Muscle of back (tissue), 13 donors: ENCODE measurements at places on chromosomes 2 and 18. TPM values are rescaled to one million over a fixed set of nuclear protein-coding genes. Genes with fewer than 3 reads are reported as not detected.

DNA sequence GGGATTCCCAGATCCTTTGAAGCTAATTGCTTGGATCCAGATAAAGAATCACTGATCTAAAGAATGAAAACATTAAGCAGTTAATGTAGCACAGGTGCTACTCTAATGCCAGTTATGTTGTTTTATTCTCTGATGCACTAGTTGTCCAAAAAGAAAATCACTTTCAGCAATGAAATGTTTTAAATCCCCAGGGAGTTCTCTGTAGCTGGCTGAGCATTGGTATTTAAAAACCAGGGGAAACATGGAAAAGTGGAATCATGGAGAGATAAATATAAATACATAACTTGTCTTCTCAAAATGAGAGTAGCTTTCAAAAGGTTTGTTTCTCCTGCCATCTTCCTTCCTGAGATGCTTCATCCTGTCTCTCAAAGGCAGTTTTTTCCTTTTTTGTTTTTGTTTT, 37.7 kb downstream of the CD302 start:
- no peak for DNase-seq

SMYD1 gene
- polyA plus RNA-seq: 366 TPM

DNA sequence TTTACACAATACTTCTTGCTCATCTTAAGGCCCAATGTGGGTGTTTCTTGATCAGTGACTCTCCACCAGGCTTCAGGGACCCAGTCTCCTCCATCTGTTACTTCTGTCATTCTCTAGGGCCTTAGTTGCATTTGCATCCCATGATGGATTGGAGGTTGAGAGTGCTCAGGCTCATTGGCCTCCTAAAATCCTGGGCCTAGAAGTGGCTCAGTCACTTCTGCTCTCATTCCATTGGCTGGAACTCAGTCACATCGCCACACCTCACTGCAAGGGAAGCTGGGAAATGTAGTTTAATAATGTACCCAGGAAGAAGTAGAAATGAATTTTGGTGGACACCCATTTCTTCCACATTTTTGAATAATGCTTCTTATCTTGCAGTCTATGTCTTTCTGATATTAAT, 223.5 kb downstream of the HRH4 start:
- DNase-seq: no peak

SGPP2 gene
- polyA plus RNA-seq: 1.4 TPM

FZD7 gene
- polyA plus RNA-seq: 27.1 TPM

DNA sequence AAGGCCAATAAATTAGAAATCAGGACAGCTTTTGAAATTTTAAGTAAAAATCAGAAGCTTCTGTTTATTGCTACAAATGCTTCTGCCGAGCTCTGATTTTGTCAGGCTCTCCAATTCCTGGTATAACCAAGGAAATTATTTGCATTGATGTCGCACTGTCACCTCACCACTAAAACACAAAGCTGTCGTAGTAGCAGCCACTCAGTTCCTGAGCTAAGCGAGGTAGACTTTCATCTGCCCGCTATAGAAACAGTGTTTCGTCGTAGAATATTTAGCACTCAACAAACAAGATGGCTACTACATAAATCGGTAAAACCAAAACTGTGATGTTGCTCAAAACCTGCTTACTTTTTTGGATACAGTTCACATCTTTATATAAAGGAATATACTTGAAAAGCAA, 141.3 kb upstream of the FOSL2 start:
- no peak for DNase-seq

- no peak for DNase-seq
Observed at GRCh38 chr18:69031571-69031970, 233.7 kb downstream of the CCDC102B start.

TEX44 gene
- not detected for polyA plus RNA-seq

- no peak for DNase-seq
Observed at GRCh38 chr2:191679818-191680600, 2.1 kb downstream of the NABP1 start.

DNA sequence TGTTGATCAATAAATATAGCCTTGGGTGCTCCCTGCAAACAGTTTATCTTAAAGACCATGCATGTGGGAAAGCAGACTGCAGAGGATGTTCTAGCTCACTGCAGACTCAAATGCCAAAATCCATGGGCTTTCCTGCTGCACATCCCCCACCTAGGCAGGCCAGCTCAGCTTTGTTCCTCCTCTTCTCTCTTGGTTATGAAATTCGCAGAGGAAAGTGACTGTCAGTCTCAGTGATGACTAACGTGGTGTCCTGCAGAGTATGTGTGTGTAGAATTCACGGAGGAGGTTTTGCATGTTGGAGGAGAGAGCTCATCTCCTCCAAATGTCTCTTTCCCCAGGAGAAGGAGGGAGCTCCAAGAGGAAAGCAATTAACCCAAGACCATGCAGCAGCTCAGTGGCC, 21.4 kb upstream of the KCNS3 start:
- no peak for DNase-seq

GRCh38 chr2:119490106-119490505, 34.2 kb downstream of the SCTR start:
- DNase-seq: no peak

RAMP1 gene
- 30.0 TPM for polyA plus RNA-seq

DNA sequence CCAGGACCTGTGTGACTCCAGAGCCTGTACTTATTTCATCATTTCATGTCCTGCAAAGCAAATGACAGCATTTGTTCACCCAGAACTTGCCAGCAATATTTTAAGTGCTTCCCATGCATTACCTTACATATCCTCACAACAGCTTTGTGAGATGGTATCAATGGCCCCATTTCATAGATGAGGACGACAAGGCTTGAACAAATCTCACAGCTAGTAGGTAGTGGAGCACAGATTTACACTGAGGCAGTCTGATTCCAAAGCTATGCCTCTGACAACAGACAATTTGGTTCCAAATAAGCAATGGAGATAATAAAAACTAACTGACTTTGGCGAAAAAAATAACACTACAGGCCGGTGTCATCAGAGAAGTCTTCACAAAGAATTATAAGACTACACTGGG, 33.5 kb downstream of the LRP2 start:
- no peak for DNase-seq

DNA sequence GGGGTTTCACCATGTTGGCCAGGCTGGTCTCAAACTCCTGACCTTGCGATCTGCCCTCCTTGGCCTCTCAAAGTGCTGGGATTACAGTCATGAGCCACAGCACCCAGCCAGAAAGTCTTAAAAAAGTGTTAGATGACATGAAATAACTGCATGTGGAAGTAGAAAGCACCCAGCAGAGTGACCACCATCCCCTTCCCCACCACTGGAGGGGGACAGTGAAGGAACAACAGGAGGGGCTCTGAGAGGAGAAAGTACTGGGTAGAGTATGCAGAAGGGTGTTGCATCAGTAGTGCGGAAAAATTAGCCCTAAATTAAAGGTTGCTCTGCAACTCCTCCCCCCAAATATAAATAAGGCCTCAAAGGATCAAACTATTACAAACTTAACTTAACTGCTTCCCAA, 230.5 kb downstream of the ZNF521 start:
- DNase-seq: no peak

GRCh38 chr2:128145651-128146050, 54.7 kb downstream of the UGGT1 start:
- no peak for DNase-seq

COLEC11 gene
- polyA plus RNA-seq: 0.71 TPM

GRCh38 chr2:167293943-167294775, 405.9 kb downstream of the XIRP2 start:
- DNase-seq: peak; percentile 24

CROCC2 gene
- 1.2 TPM for polyA plus RNA-seq

ETAA1 gene
- polyA plus RNA-seq: 14.9 TPM

DNA sequence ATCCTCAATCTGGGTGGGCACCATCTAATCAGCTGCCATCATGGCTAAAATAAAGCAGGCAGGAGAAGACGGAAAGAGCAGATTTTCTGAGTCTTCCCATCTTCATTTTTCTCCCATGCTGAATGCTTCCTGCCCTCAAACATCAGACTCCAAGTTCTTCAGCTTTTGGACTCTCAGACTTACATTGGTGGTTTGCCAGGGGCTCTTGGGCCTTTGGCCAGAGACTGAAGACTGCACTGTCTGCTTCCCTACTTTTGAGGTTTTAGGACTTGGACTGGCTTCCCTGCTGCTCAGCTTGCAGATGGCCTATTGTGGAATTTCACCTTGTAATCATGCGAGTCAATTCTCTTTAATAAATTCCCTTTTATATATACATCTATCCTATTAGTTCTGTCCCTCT, 36.6 kb downstream of the DIPK1C start:
- DNase-seq: peak; percentile 72

- DNase-seq: peak; percentile 83
Observed at GRCh38 chr2:200765139-200765951, 46.4 kb upstream of the BZW1 start.

- DNase-seq: peak; percentile 38
Observed at GRCh38 chr2:104861351-104862057, 7.6 kb downstream of the POU3F3 start.

DNA sequence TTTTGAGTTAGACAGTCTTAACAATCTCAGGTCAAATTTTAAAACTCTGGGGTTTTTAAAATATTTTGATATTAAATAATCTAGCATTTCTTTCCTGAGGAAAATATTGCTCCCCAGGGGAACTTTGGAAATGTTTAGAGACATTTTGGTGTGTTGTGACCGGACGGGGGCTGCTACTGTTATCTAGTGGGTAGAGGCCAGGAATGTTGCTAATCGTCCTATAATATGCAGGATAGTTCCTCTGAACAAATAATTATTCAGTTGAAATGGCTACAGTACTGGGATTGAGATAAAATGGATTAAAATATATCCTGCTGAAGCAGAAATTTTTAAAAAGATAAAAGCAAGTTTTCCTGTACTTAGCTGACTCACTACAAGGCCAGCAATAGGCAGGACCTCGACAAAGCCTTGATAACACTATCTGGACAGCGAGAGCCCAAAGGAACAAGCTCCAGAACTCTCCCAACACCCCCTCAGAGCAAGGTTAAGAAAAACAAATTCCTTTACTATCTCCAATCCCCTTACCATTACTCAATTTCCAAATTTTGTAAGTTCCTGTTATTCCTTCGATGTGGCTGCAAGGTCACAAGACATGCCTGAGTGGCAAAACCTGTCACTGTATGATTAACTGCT, 1407.4 kb downstream of the SUCLG1 start:
- no peak for DNase-seq

DNA sequence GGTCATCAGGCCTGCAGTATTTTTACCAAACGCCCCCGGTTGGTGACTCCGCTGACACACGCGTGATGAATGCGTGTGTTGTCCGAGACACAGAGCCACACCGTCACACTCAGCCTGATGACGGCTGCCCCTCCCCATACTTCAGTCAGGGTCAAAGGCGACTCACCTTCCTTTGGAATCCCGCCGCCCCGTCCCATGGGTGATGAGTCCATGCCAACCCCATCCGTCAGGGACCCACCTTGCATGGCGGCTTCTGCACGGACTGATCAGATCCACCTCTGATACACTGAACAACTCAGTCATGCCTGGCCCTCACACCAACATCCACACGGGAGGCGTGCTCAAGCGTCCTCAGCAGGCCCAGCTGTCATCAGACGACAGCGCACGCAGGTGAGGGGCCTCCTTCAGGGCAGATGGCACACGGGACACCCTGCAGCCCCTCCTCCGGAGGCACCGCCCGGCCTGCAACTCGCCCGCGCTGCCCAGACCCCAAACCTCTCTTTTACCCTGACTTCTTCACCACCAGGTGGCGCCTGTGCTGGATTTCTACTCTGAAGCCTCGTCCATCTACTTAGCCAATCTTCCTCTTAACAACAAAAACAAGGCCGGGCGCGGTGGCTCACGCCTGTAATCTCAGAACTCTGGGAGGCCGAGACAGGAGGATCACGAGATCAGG, 89.2 kb downstream of the ZNF516 start:
- peak; percentile 43 for DNase-seq

- no peak for DNase-seq
Observed at GRCh38 chr2:100008956-100009355, 133.4 kb downstream of the AFF3 start.

CFC1 gene
- not detected for polyA plus RNA-seq

MGAT4A gene
- 4.8 TPM for polyA plus RNA-seq

GRCh38 chr18:10100941-10101701, 187.3 kb downstream of the VAPA start:
- DNase-seq: peak; percentile 40

DNA sequence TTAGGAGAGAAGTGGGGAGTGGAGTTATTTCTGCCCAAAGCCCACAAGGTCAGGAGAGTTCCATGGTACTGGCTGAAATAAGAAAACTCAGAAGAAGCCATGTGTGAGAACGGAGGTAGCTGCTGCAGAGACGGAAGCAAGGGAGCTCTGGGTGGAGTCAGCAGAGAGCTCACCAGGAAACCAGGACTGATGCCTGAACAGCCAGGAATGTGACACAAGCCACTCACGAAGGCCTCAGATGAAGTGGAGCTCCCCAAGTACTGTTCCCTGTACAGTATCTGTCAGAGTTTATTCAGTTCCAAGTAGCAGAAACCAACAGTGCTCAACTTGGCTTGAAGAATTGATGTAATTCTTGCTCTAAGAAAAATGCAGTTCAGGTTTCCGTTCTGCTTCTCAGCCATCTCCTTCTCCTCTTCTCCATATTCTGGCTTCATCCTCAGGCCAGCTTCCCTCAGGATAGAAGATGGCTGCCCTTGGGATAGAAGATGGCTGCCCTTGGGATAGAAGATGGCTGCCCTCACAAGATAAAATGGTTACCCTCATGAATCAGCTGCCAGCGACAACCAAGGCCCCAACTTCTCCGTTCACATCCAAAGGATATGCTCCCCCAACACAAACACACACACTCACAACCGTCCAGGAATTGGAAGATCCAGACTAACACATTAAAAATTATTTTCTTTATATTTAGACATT, 117.4 kb upstream of the SH3BP4 start:
- DNase-seq: no peak

ATL2 gene
- polyA plus RNA-seq: 40.6 TPM

DNA sequence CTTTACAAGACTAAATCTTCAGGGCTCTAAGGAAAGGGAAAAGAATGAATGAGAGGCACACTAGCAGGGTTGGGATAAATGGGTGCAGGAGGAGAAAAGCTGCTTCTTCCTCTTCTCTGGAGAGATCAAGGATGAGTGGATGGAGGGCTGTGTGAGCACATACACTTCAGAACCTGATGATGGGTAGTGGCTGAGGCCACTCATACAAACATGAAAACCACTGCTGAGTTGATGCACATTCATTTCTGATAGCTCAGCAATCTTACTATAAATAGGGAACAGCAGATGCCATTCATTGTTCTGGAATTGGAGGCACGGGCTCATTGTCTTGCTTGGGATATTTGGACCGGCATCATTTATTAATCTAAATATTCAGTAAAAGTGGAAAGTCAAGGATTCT, 152.4 kb upstream of the KCTD1 start:
- no peak for DNase-seq
